NCI-H2081 (cell line): ENCODE measurements at places on chromosomes 3 and 15.
A peak's percentile ranks its signal among the peaks of the same experiment; 100 is the strongest.

GRCh38 chr15:47422881-47423665, 294.2 kb upstream of the SEMA6D start:
- DNase-seq: no peak

- DNase-seq: no peak
Observed at GRCh38 chr3:198079771-198080520, 119.9 kb downstream of the LMLN start.

GRCh38 chr3:175266478-175266877, 407.3 kb downstream of the NAALADL2 start:
- no peak for DNase-seq

- no peak for DNase-seq
Observed at GRCh38 chr15:91127236-91127955, 27.3 kb downstream of the SV2B start.

- DNase-seq: no peak
Observed at GRCh38 chr15:65824031-65824743, 32.1 kb upstream of the DENND4A start.

GRCh38 chr3:39936848-39937247, 127.4 kb downstream of the MYRIP start:
- no peak for DNase-seq

DNA sequence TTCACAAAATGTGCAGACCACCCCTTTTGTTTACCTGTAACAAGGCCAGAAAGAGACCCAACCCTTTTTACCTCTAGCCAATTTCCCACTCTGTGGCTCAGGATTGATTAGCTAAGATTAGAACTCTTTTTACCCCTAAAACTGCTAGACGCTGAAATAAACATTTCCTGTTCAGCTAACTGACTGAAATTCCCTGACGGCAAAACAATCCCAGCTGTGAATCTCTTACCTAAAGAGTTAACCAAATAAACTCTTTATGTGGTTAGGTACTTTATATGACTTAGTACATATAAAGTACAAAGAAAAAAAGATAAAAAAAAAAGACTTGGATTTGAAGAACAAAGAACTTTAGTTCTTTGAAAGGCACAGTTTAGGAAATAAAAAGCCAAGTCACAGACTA, 988.7 kb downstream of the FHIT start:
- no peak for DNase-seq

GRCh38 chr3:72099326-72100079, 314.6 kb upstream of the PROK2 start:
- DNase-seq: no peak

DNA sequence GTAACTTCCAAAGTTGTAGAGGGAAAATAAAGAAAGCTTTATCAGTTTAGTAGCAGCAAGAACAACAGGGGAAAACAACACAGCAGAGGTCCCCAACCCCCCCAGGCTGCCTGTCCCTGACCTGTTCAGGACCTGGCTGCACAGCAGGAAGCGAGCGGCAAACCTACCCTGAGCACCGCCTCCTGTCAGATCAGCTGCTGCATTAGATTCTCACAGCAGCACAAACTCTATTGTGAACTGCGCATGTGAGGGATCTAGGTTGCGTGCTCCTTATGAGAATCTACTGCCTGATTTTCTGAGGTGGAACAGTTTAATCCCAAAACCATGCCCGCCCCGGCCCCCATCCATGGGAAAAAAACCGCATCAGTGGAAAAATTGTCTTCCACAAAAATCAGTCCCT, 40.3 kb downstream of the USP50 start:
- no peak for DNase-seq

GRCh38 chr3:171981271-171981605, 58.1 kb upstream of the FNDC3B start:
- DNase-seq: no peak

DNA sequence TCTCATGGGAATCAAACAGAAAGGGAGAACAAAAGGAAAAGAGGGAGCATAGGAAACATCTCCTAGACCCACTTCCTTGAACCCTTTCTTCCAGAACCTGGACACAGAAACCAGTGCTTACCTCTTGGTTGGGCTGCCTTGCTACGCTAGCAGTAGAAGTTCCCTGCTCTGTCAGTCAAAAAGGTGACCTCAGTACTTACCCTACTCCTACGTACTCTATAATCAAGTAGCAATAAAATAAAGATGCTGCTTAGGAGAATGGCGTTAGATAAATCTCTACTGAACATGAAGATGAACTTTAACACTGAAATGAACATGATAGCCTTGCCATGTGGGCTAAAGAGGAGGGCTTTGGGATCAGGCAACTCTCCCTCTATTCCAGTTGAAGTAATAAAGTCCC, 7.4 kb downstream of the VEPH1 start:
- no peak for DNase-seq

DNA sequence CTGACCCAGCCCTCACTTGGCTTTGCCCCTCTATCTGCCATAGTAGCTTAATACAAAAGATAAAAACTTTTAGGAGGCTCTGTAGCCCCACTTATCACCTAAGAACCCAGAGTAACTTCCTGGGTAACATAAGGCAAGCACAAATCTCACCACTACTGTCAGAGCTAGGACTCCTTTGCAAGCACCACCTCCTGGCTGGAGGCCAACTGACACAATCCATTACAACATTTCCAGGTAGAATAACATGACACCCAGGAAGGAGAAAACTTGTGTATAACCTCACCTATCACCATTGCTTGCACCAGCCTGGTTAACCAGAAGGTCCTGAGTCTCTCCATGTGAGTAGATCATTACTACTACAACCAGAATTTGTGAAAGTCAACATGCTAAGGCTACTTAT, 230.0 kb downstream of the TUSC7 start:
- DNase-seq: no peak

DNA sequence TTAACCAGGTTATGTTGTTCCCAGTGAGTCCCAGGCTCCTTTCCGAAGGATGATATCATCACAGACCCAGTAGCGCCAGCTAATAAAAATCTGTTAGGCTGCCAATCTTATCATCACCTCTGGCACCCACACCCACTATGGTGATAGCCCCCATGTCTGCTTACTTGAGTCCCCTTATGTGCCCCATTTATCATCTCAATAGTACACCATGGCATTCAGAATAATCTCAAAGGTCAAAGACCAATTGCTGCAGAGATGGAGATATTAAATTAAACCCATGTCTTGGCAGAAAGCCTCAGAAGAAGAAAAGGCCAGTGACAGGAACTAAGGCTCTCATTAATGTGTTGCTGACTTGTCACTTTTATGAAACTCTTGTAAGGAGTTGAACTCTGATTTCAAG, 32.8 kb downstream of the CPNE4 start:
- DNase-seq: no peak

DNA sequence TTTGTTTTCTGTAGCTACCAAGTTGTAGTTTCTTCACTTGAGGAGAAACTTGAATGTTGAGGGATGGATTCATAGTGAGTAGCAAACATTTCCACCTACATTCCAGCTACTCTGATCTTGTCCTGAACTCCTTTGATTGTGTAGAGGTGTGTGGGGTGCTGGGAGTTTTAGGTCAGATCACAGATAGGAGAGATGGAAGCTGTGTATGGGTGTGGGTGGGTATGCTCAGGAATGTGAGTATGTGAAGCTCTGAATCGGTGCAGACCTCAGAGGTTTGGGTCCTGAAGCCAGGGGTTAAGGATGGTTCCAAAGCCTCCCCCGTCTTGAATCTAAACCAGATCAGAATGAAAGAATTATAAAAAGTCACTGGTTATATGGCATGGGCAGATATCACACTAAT, 52.6 kb upstream of the VILL start:
- DNase-seq: no peak

- DNase-seq: no peak
Observed at GRCh38 chr3:195715583-195716266, 5.1 kb upstream of the MUC20 start.

- DNase-seq: no peak
Observed at GRCh38 chr3:118936811-118937210, 97.8 kb downstream of the IGSF11 start.

DNA sequence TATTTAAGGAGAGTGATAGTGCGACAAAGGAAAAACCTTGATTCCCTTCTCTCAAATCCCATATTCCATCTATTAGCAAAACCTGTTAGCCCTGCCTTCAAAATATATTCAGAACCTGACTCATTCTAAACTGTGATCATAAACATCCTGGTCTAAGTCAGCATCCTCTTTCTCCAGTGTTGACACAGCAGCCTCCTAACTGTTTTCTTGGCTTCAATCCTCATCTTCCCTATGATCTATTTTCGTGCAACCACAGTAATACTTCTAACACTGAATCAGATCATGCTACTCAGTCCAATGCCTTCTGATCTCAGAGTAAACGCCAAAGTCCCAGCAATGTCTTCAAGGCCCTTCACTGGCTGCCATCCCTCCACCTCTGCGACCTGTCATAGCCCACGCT, 785.1 kb downstream of the EDEM1 start:
- no peak for DNase-seq

GRCh38 chr3:167691366-167691765, 37.6 kb upstream of the WDR49 start:
- no peak for DNase-seq

- DNase-seq: peak; percentile 58
Observed at GRCh38 chr3:146589899-146590508, 15.1 kb downstream of the PLSCR5 start.

- peak; percentile 32 for DNase-seq
Observed at GRCh38 chr3:128068156-128068620, 16.0 kb downstream of the SEC61A1 start.

DNA sequence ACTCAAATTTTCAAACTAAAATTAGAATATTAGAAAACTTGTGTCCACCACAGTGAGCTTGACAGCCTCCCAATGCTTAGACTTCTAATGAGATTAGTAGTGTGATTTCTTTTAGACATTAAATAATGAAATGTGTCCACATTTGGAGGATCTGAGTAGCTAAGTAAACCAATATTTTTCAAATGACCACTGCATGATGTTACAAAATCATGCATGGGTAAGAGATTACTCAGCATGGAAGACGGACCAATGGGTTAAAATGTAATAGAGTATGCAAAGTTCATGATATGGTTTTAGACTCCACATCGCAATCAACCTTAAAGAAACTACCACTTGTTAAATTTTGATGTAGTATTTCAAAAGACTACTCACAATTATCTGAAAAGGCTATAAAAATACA, 130.6 kb downstream of the IMPG2 start:
- no peak for DNase-seq

DNA sequence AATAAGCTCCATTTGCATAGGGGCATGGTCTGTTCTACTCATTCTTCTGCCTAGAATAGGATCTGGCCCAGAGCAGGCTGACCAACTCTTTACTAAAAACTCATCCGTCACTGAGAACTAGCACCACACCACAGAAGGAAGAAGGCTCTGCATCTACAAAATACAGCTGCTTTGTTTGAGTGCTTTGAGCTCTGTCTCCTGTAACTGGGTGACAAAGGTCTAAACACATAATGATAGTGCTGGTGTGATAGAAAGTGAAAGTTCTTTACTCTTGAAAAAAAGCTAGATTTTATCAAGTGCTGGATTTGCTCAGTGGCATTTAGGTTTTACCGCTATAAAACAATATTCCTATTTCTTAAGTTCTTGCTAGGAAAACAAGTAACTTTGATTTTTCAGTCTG, 140.7 kb downstream of the FHIT start:
- DNase-seq: no peak

DNA sequence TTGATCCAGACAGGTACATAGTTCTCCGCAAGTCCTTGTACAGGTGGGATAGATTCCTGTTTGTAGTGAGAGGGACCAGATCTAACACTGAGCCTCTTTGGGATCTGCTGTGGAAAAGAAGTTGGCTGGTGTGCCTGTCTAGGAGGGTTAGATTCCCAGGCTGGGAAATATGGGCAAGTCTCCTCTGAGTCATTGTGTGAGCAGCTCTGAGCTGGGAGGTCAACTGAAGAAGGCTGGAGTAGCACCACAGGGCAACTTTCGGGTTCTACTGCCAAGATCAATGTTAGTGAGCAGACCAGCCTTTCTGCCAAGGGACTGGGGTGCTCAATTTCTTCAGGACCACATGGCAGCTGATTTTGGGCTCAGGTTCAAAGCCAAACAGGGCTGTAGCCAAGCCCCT, 33.4 kb downstream of the CLDN1 start:
- DNase-seq: no peak

DNA sequence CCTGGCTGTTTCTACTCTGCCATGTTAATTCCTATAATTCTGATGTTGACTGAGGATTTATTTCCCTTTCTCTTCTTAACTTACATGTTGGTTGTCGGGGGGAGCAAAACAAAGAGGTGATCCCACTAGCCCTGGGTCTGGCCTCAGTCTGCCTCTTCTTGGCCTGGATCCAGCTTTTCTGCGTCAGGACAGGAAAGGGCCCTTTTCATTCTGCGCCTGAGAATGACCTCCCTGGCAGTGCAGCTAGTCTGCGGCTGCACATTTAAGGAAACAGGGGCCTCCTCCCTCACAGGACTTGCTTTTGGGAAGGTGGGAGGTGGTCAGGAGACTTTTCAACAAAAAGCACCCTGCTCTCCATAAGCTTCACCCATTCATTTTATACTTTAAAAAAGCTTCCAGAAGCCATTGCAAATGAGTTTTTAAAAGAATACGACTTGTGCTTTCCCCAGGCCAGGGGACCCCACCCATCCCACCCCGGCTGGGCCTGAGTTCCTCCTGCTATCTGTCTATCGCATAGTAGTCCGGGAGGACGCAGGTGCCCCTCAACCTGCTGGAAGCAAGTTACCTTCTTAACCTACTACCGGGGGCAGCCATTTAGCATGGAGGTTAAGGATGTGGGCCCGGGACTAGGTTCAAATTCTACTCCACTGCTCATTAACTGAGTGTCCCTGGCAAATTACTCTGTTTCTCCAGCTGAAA, 21.3 kb upstream of the EHD4 start:
- no peak for DNase-seq

DNA sequence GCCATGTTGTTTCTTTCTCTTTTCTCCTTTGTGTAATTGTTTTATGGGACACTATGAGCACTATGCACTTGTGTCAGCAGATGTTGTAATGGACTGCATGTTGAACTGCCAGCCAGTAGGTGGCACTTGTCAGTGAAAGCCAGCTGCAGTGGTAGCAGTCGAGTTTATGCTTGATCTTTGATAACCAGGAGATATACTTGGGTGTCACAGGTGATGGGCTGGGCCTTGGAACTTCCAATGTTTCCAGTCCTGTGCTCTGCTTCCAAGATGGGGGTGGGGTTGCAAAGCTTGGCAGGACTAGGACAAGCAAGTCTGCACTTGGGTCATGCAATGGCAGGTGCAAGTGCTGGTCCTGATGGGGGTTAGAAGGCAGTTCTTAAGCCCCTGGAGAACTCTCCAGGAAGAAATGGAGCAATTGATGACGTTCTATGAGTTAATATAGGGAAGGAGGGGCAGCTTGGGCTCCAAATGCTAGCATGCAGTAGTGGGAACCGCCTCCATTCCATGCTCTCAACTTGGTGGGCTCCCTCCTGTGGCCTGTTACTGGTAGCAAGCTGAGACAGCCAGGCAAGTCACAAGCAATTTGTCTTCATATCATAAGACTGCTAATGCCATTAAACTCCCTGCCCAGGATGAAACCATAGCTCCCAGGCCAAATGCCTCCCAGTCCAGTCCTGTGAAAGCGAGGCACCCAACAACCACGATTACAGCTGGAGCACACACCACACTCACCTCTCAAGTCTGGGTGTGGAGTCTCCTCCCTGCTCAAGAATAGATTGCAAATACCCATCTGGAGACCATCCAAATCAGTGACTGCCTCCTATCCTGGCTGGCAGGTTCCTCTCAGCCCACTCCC, 287.2 kb downstream of the CGGBP1 start:
- DNase-seq: peak; percentile 0
